ENCODE measurements at places on chromosomes 11 and 22. TPM values are rescaled to one million over a fixed set of nuclear protein-coding genes. Genes with fewer than 3 reads are reported as not detected.

DERL3 gene
- not detected for total RNA-seq

- DNase-seq, result no peak
- no peak overlapping the region for H3K4me3 ChIP-seq
- no peaks in the 10 kb centered on the region for H3K36me3 ChIP-seq
- H3K27ac ChIP-seq, result no peak overlapping the region
- no peaks in the 10 kb centered on the region for H3K4me1 ChIP-seq
- H3K27me3 ChIP-seq, result no peaks in the 10 kb centered on the region
Observed at GRCh38 chr11:100928426-100928825, 201.2 kb downstream of the PGR start.

GRCh38 chr22:26453216-26453615, 24.2 kb downstream of the ASPHD2 start:
- no peak overlapping the region for H3K4me3 ChIP-seq
- DNase-seq, result no peak
- no peak overlapping the region for H3K27ac ChIP-seq
- peaks cover 63% of the 10 kb centered on the region for H3K36me3 ChIP-seq
- H3K4me1 ChIP-seq, result peaks cover 9% of the 10 kb centered on the region

GRCh38 chr11:119580081-119580480, 148.9 kb downstream of the NECTIN1 start:
- H3K27me3 ChIP-seq, result peaks cover 7% of the 10 kb centered on the region
- no peak overlapping the region for H3K27ac ChIP-seq
- H3K36me3 ChIP-seq, result no peaks in the 10 kb centered on the region
- no peak overlapping the region for H3K4me3 ChIP-seq
- H3K4me1 ChIP-seq, result peaks cover 15% of the 10 kb centered on the region

- peaks cover 12% of the 10 kb centered on the region for H3K4me1 ChIP-seq
- H3K27me3 ChIP-seq, result no peaks in the 10 kb centered on the region
Observed at GRCh38 chr11:74683941-74684481, 47.2 kb downstream of the CHRDL2 start.

DNA sequence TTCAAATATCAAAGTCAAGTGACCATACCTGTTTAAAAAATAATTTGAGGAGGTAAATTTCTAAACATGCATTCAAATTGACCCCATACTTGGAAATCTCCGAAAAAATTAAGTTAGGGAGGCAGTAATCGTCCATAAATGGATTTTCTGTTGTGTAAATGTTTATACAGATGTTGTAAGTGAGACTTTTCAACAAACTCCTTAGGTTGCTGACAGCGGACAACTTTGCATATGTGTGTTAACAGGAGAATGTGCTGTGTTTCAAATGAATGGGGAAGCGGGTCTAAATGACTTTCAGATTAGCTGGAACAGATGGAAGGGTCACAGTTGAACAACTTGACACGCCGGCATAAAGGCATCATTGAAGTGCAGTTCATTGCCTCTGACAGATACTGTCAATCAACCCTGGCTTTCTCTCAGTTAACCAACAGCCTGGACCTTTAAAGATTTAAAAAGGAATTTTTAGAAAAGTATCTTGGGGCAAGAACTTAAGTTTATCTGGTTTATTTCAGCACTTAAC, 98.2 kb upstream of the DBX1 start:
- peaks cover 11% of the 10 kb centered on the region for H3K27me3 ChIP-seq
- no peaks in the 10 kb centered on the region for H3K4me1 ChIP-seq
- no peak overlapping the region for H3K4me3 ChIP-seq
- no peak for DNase-seq
- H3K36me3 ChIP-seq, result no peaks in the 10 kb centered on the region

DNA sequence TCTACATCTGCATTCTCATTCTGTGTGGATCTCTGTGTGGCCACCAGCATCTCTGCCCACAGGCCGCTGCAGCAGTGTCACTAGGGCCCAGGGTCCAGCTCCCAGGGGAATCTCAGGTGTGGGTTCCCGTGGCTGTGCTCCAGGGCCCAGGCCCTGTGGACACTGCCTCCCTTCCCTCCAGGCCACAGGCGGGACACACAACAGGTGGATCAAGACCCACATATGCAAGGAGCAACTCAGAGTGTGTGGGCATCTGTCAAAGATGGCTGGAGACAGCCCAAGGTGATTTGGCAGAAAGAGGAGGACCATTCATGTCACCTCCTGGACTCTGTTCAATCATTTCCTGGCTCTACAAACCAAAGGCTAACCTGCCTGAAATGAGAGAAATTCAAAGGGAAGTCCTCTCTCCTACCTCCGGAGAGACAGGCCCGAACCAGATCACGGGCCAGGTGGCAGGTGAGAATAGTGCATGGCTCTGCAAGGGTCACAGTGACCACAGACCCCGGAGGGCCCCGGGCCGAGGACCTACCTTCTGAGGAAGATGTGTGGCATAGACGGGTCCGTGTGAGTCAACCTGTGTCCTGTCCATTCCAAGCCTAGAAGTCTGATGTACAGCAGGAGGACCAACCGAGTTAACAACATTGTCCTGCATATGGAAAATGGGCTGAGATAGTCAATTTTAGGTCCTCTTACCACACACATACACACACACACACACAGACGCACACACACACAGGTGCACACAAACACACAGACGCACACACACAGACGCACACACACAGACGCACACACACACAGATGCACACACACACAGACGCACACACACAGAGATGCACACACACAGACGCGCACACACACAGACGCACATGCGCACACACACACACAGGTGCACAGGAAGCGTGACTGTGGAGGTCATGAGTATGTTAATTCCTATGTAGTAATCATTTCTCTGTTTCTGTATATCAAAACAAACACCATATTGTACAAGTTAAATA, 1068.5 kb downstream of the BRD1 start:
- H3K4me1 ChIP-seq, result no peaks in the 10 kb centered on the region
- H3K27me3 ChIP-seq, result no peaks in the 10 kb centered on the region
- H3K4me3 ChIP-seq, result no peak overlapping the region
- peak; percentile 59 for DNase-seq
- H3K36me3 ChIP-seq, result no peaks in the 10 kb centered on the region

- H3K36me3 ChIP-seq, result no peaks in the 10 kb centered on the region
- no peaks in the 10 kb centered on the region for H3K27me3 ChIP-seq
- no peak overlapping the region for H3K27ac ChIP-seq
- DNase-seq, result no peak
- no peak overlapping the region for H3K4me3 ChIP-seq
- H3K4me1 ChIP-seq, result no peaks in the 10 kb centered on the region
Observed at GRCh38 chr11:11217929-11218628, 135.0 kb downstream of the CSNK2A3 start.

MYOD1 gene
- not detected for total RNA-seq

DNA sequence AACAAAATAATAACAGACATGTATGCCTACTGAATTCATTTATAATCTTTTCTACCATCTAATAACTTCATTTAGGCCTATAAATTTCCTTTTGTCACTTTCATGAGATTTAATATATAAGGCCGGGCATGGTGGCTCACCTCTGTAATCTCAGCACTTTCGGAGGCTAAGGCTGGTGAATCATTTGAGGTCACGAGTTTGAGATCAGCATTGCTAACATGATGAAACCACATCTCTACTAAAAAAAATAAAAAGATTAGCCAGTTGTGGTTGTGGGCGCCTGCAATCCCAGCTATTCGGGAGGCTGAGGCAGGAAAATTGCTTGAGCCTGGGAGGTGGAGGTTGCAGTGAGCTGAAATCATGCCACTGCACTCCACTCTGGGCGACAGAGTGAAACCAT, 14.2 kb upstream of the NTM start:
- no peaks in the 10 kb centered on the region for H3K27me3 ChIP-seq
- no peaks in the 10 kb centered on the region for H3K36me3 ChIP-seq
- no peak overlapping the region for H3K27ac ChIP-seq
- H3K4me1 ChIP-seq, result no peaks in the 10 kb centered on the region

- H3K4me1 ChIP-seq, result peaks cover 50% of the 10 kb centered on the region
- DNase-seq, result no peak
Observed at GRCh38 chr11:120208001-120208441, 2.8 kb upstream of the OAF start.

DNA sequence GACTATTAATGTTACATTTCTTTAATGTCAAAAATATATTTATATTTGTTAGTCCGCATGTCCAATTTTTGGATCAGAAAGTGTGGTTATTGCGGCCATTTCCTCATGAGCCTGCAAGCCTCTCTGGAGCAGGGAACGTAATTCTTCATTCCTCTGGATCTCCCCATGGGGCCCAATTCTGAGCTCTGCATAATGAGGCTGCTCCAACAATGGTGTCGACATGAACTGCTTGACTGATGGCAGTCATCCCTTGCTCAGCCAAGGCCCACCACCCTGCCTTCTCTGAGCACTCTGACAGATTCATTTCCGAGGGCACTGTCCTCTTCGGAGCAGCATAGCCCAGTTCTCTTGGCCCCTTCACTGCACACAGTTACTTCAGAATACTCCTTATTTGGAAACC, 3.1 kb upstream of the HEPACAM start:
- peaks cover 24% of the 10 kb centered on the region for H3K27me3 ChIP-seq

PGA4 gene
- total RNA-seq, result 4.8 TPM

- H3K36me3 ChIP-seq, result no peaks in the 10 kb centered on the region
- H3K27me3 ChIP-seq, result no peaks in the 10 kb centered on the region
- H3K27ac ChIP-seq, result no peak overlapping the region
- DNase-seq, result no peak
Observed at GRCh38 chr22:37794376-37794775, 13.4 kb upstream of the GCAT start.

DNA sequence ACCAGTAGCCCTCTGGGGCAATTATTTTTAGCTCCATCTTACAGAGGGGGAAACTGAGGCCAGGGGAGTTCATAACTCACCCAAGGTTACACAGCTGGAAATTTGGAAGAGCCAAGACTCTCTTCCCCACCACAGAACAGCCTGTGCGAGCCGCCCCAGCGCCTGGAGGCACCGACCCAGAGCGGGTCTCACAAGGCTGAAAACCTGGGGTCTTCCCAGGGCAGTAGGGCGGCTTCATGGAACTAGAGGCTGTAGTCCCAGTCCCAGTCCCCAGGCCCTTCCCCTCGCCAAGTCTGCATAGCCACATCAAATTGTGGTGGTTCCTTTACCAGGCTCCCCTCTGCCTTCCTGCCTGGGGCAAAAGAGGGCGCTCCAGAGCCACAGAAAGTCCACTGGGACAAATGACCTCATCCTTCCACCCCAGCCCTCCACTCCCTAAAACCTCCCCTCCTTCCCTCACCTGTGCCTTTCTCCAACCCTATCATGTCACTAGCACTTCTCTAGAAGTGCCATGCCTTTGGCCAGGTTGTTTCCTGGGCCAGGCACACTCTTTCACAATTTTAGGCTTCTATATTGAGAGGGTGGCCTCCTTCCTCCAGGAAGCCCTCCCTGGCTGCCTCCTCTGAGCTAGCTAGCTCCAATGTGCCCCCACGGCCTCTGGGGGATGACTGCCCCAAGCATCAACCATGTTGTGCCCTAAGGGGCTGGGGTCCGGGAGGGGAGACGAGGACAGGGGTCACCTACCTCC, 15.2 kb upstream of the CDC42EP1 start:
- H3K27me3 ChIP-seq, result no peaks in the 10 kb centered on the region
- H3K4me3 ChIP-seq, result peak overlapping the region; percentile 40
- no peak for DNase-seq
- peaks cover 82% of the 10 kb centered on the region for H3K4me1 ChIP-seq

Measured in suprapubic skin (tissue), 4 donors.